ENCODE measurements at places on chromosomes 16 and 17. TPM values are rescaled to one million over a fixed set of nuclear protein-coding genes. Genes with fewer than 3 reads are reported as not detected.

DNA sequence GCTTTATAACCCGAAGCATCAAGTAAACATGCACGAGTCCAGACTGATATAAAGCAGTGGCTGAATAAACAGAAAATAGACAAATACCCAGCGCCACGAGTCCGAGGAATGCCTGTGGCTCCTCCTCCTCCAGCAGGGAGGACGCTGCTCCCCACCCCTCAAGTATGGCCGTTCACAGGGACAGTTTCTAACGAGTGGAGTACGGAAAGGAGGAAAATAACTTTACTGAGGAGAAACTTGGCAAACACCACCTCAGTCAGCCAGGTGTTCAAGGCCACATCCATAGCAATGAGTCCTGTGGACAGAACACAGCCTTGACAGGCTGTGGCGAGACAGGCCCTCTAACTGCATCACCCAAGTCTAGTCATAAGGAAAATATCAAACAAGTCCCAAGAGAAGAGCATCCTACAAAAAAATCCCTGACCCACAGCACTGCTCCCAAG lies 9.2 kb downstream of the ZDHHC7 start:
- DNase-seq, result no peak

GRCh38 chr16:14365200-14365851 lies 264.7 kb downstream of the PARN start:
- no peak for DNase-seq

GRCh38 chr17:703081-703875 lies 11.4 kb downstream of the VPS53 start:
- no peak for DNase-seq

The PSMB10 gene
- total RNA-seq, result 173 TPM

The SLC47A1 gene
- not detected for total RNA-seq

The MEFV gene
- 0.13 TPM for total RNA-seq

All from HT-29 (cell line).